ENCODE measurements at places on chromosomes 7 and 10. TPM values are rescaled to one million over a fixed set of nuclear protein-coding genes. Genes with fewer than 3 reads are reported as not detected.

The CALHM3 gene
- not detected for total RNA-seq

DNA sequence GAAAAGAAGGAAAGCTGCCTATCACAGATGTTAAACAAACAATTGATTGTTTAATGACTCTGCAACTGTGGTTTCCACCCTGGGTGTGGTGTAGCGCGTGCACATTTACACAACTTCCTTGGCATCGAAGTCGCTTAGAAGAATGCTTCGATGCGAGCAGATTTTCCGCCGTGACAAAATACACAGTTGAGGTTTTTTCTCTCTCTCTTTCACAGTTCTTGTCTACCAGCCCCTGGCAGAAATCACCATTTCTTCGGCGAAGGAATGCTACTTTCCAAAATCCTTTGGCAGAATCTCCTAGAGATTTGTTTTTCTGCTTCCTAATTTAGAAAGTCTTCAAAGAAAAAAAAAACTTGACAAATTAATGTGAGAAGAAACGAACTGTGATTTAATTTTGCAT, 70.7 kb upstream of the C1QL3 start:
- DNase-seq, result no peak

The SFTPD gene
- total RNA-seq, result 0.31 TPM

DNA sequence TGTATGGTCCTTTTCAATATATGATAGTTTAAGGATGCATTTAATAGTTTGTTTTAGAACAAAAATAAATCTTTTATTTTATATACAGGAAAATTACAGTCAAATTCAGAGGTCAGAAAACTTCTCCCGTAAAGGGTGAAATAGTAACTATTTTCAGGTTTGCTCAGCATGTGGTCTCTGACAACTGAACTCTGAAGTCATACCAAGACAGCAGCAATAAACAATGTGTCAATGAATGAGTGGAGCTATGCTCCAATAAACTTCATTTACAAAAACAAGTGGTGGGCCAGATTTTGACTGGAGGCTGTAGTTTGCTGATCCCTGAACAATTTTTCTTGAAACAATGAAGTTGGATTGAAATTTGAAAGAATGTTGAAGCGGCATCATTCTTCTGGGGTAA, 123.6 kb downstream of the ZNF248 start:
- DNase-seq, result no peak

- DNase-seq, result no peak
Observed at GRCh38 chr10:88116971-88117626, 253.7 kb downstream of the PTEN start.

DNA sequence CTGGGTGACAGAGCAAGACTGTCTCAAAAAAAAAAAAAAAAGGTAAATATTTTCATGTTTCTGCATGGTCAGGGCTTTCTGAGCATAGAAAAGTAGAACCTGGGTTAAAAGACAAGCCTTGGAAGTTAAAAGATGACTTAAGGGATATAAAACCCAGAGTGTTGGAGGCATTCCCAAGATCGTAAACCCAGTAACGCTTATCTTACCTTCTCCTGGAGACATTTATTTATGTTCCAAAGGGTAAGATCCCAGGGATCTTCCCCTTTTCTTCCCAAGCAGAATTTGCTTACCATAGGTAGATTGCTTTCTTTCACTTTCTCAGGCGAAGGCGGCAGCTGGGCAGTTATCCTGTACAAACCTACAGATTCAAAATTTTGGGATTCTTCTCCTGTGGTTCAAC, 22.2 kb downstream of the SUGCT start:
- no peak for DNase-seq

DNA sequence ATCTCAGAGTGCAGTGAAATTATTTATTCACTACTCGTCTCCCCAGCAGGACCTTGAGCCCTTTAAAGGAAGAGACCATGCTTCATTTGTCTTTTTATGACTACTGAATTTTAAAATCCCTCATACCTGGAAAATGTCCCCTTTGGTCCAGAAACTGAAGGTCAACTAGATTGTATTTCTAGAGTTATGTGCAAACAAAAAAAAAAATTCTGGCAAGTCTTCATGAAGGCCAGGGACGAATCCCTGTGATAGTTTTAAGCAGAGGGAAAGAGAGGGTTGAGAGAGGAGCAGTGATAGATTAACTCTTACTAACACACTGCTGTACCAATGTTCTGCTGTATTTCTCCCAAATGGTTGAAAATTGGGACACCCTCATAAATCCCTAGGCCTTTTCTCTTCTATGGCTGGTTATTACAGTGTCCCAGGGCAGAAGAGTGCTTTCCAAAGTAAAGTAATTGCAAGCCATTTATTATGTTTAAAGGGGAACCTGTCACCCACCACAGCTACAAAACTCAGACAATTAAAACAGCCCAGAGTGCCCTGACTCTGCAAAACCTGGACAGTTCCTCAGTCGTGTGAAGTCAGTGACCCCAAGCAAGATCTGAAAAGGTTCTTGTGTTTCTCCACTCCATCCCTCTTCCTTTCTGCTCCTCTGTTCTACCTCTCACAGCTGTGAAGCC, 182.8 kb upstream of the AOAH start:
- DNase-seq, result no peak

DNA sequence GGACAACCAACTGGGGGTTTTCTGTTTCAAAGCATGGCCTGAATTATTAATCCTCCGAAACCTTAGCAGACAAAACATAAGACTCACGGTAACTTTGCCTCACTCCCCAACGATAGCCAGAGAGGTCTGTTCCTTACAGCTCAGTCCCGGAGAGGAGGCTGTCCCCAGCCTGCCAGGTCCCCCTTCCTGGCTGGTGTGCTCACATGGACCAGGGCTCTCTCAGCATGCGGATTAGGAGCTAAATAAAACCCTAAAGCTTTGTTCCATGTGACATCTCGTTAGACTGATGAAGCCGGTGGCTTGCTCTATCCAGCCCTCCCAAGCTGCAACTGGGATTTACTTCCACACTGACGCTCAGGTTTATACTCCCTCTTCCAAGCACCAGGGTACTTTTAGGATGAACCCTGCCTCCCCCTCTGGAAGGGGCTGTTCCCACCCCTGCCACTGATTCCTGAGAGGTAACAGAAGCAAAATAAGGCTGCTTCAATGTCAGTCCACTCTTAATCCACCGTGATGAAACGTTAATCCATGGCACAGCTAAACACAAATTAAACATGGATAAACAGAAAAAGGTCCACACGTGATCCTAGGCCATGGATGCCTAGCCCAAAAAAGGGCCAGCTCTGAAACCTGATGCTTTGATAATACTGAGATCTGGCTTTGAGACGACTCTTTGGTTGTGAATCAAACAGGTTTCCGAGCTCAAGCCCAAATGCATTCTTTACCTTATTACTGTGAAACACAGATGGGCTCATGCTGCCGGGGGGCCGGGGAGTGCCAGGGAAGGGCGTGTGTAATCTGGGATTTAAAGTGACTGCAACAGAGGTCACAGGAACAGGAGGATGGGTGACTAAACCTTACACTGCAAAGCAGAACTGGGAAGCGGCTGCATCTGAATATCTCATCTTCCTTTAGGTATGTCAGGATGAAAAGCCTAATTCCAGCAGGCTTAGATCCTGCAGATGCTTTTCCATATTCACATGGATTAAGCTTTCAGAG, 86.2 kb downstream of the ZRANB1 start:
- DNase-seq, result no peak
